ENCODE measurements at places on chromosomes 11 and 22.

DNA sequence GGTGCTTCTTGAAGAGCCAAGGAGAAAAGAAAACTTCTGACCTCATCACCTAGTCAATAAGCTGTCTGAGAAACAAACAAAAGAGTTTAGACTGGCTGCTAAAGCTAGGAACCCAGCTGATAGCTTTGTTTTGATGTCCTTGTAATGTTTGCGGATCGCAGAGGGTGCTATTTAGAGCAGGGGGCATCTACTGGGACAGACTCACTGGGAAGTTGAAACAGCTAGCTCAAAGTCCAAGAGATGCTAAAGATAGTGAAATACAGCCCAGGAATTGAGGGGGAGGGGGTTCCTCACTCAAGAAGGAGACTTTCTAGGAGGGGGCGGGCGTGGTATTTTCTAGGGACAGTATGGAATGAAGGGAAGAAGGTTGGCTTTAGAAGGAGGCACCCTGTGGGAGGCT, 18.9 kb downstream of the ZBTB16 start:
- no peak for DNase-seq

GRCh38 chr22:25630447-25630846, 66.0 kb downstream of the GRK3 start:
- no peak for DNase-seq

- DNase-seq: no peak
Measured at GRCh38 chr22:43951966-43952365, 3.3 kb upstream of the SAMM50 start.

DNA sequence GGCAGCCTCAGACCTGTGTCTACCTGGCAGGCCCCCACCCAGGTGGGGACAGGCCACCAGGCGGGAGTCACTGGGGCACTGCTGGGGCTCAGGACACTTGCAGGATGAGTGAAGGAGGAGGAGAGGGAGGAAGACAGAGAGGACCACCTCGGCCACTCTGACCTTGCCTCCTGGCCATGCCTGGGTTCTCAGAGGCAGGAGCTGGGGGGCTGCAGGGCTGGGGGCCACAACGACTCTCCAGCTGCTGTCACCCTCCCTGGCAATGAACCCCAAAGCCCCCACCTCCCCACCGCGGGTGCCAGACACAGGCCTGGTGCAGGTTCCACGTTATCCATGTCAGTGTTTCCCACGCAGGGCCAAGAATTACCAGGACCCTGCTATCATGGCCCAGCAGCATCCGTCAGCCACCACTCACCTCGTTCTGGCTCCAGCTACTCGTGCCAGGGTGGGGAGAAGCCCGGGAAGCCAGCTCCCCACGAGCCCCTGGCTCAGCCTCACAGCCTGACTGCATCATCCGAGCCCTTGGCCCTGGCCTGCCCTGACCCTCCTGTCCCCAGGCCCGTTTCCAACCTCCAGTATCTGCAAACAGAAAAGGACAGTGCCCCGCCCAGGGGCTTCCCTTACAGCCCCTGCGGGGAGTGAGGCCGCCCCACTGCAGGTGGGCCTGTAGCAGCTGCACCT, 62.4 kb downstream of the BRD1 start:
- no peak for DNase-seq

DNA sequence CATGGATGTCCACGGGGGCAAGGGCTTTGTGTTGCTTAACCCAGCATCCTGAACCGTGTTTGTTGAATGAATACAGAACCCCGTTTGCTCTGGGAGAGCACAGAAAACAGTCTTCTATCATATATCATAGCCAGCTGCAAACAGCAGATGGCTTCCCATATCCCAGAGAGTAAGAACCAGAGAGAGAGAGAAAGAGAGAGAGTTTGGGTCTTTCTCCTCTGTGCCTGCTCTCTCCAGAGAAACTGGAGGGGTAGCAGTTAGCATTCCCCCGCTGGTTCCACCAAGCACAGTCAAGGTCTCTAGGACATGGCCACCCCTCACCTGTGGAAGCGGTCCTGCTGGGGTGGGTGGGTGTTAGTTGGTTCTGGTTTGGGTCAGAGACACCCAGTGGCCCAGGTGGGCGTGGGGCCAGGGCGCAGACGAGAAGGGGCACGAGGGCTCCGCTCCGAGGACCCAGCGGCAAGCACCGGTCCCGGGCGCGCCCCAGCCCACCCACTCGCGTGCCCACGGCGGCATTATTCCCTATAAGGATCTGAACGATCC, 440 bp upstream of the TIMP3 start:
- no peak for DNase-seq

GRCh38 chr11:116499396-116500003, 273.3 kb downstream of the BUD13 start:
- peak; percentile 27 for DNase-seq

GRCh38 chr11:59216641-59217564, 4.2 kb upstream of the MPEG1 start:
- no peak for DNase-seq

DNA sequence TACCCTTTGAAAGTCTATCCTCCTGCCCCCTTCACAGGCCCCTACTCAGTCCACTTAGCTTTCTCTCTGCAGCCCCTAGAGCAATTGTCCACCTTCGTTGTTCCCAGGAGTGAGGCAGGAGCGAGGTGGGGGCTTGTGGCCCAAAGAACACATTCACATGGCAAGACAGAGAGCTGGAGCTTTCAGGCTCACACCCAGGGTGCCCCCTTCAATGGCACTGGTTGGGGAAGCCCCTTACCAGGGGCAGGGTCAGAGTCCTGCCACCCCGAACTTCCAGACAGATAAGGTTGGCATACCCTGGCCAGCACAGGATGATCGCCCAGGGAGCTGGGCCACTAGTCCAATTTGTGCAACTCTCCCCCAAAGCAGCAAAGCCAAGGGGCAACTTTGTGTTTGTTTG, 6.2 kb upstream of the SLC5A4 start:
- DNase-seq: no peak

GRCh38 chr11:75809991-75810390, 5.0 kb upstream of the UVRAG start:
- no peak for DNase-seq

GRCh38 chr11:131027491-131027890, 111.2 kb upstream of the SNX19 start:
- DNase-seq: no peak

DNA sequence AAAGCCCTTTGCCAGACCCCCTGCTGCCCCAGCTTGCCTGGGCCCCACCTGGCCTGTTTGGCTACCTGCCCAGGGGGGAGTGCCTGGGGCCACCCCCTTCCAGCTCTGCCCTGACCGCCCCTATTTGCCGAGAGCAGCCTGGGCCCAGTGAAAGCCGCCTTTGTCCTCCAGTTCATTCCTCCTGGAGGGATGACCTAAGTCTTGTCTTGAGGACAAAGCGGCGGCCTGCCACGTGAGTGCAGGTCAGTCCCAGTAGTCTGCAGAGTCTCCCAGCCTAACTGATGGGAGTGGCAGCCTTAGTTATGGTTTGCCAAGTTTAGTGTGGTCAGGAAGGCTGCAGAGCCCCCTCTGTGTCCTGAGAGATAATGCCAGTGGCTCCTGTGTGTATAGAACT, 115.9 kb upstream of the CRYBB3 start:
- DNase-seq: no peak

DNA sequence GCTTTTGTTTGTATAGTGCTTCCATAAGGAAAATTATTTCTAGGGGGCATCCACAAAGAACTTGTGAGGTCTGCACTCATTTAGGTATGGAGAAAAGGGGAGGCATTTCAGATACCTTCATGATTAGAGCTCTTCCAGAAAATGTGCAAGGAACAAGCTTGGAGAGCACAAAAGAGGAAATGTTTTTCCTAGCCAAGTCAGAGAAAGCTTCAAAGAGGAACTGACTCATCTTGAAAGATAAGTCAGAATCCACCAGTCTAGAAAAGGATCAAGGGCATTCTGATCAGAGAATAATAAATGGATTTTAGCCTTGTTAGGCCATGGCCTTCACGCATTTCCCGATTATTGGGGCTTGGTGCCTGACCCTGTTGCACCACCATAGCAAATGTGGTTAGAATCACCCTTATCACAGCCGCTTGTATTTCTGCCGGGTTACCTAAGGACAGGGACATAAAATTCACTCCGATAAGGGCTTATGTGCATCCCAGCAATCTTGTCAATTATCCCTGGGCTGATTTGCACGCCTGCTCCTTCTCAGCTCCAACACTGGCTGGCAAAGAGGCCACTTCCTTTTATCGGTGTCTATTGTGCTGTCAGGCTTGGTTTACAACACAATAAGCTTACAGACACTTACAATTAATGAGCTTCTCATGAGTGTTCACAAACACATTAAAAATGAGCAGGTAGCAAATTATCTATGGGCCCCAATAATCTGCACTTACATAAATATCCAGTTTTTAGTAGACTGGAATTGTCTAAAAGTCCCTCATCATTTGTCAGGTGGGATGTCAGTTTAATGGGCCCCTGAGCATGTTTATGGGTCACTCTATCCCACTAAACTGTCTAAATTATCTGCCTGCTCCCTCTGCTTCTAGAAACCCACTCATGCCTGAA, 613.5 kb downstream of the SOX6 start:
- no peak for DNase-seq

GRCh38 chr11:57476757-57477506, 16.6 kb downstream of the RTN4RL2 start:
- DNase-seq: peak; percentile 27

GRCh38 chr22:38707346-38707745, 1.6 kb downstream of the GTPBP1 start:
- peak; percentile 55 for DNase-seq

GRCh38 chr22:31867386-31868153, 76.8 kb upstream of the YWHAH start:
- DNase-seq: no peak

- DNase-seq: peak; percentile 61
Measured at GRCh38 chr11:8959546-8960166, 4.6 kb downstream of the TMEM9B start.

DNA sequence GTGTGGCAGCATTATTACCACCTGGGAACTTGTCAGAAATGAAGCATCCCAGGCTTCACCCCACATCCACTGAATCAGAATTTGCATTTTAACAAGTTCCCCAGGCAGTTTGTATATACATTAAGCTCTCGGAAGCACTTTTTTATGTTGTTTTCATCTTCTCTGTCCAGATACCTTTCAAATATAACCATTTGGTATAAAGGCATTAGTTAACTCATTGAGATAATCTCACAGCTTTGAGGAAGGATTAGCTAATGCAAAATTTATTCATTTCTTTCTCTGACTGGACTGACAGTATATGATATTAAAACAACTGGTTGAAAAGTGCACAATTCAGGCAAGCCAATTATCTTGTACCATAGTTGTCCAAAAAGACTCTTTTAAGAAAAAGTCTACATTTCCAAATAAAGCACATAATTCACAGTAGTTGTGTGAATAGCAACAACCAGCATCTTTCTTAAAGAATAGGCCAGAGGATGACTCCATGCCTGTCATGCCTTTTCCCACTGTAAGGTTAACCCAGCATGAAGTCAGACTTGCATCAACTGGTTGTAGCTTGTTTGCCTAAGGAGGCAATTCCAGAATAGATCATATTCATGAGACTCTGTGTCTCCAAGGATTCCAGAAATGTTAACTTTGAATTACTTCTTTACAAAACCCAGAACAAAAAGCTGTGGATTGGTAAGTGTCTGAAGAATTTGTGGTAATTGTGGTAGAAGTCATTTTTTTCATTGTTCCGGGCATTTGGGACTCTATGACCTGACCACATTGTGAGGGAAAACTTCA, 254.3 kb upstream of the SESN3 start:
- no peak for DNase-seq

- DNase-seq: no peak
Measured at GRCh38 chr22:49242480-49242879, 585.2 kb downstream of the BRD1 start.

GRCh38 chr11:123473941-123474677, 44.0 kb downstream of the GRAMD1B start:
- peak; percentile 91 for DNase-seq

DNA sequence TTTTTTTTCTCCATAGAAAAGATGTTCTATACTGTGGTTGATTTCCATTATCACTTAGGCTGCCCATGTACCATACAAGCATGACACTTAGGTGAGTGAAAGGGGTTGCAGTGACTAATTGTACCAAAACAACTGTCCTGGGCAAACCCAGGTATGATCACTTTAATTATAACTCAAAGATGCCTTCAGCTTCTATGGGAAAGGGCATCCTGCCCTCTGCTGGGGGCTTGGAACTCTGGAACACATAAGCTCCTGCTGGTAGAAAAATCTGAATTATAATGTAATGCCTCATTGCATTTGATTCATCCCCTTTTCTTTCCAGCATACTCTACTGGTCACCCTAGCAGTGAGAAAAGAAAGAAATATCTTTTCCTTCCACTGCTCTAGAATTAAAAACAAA, 206.3 kb downstream of the DDX10 start:
- DNase-seq: peak; percentile 45

DNA sequence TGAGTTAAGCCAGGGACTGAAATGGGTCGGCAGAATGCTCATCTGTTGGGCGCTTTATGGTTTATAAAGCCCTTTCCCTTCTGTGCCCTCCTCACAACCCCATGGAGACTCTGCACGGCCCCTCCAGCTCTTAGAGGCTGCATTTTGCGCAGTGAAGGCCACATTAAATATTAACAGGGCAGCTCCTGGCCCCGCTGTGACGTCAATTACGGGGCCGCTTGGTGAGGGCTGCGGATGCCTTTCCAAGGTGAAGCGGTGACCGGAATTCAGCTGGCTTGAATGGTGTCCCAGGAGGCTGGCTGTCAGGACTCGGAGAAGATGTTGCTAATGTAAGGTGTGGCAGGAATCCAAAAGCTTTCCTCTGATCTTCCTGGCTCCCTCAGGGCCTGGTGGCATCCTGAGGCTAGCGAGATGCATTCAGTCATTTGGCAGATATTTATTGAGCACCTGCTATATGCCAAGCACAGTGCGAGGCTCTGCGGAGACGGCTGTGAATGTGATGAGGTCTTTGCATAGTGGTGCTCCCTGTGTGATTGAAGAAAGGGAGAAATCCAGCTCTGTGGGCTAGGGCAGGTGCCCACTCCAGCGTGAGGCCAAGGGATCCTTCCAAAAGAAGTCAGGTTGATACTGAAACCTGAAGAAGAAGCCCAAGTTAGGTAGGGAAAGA, 10.4 kb upstream of the YWHAH start:
- no peak for DNase-seq

- no peak for DNase-seq
Measured at GRCh38 chr11:46458491-46458890, 66.9 kb upstream of the CHRM4 start.

DNA sequence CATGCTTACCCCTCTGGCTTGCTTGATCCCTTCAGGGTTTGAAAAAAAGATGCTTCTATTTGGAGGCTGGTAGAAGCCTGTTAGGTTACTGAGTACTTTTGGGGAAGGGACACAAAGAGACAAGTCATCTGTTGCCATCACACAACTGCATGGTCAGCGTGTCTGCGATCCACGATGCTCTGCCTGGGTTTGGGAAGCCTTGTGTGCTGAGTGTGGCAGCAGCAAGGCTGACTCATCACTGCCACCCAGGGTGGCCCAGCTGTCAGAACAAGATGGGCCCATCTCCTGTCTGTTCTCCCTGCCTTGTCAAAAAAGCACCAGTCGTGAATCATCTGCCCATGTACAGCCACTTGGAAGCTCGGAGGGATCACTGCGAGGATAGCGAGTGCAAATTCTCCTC, 26.2 kb downstream of the UBASH3B start:
- no peak for DNase-seq

GRCh38 chr11:46119352-46120216, 1.7 kb downstream of the PHF21A start:
- peak; percentile 70 for DNase-seq
